ENCODE measurements at places on chromosomes 13 and 19.

DNA sequence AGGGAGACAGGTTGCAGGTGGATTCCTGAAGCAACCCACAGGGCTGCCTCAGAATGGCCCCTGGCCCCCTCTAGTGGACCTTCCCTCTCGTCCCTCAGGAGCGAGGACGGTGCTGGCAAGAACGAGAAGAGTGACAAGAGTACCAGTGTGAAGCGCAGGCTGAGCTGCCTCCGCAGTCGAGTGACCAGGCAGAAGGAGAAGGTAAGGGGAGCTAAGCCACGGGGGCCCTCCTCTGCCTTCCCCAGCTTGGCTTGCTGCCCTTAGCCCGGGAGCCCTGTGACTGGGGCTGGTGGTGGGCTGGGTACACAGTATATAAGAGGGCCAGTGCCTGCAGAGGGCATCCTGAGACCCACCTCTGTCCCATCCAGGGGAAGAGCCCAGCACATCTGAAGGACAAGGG, 34.0 kb downstream of the ARHGEF18 start:
- no peak for DNase-seq

DNA sequence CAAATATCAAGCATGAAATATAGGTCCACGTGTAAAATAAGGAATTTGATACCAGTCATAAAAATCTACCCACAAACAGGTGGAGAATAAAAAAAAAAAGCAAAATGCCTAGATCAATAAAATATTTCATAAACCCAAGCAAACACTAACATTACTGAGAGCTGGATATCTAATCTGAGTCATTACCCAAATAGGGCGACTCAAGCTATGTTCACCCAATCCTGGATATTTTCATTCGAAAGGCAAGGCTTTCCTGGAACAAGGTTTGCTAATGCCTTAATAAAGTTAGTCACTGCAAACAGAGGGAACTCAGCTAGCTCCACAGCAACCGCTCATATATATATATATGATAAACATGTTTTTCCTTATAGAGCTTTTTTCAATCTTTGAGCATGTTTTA, 33.5 kb upstream of the TM9SF2 start:
- DNase-seq = no peak

- no peak for DNase-seq
Measured at GRCh38 chr19:29211562-29212355, 1.2 kb downstream of the UQCRFS1 start.

GRCh38 chr13:52760077-52760476, 20.5 kb upstream of the CNMD start:
- DNase-seq = no peak

- DNase-seq = no peak
Measured at GRCh38 chr13:26658448-26659385, 101.2 kb downstream of the WASF3 start.

DNA sequence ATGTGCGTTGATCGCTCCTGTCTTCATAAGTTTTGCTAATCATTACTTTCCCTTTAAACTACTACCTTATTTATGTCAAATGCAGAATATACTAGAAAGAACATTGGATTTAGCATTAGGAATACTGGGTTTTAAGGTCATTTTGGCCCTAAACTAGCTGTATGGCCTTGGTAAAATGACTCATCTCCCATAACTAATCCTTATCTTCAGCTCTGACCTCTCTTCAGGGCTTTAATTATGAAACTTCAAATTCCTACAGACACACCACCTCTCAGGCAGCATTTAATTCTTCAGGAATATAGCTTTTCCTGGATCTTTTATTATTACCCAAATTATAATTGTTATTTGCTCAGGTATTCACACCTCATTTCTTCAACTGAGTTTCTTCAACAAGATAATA, 121.2 kb downstream of the STARD13 start:
- no peak for DNase-seq

DNA sequence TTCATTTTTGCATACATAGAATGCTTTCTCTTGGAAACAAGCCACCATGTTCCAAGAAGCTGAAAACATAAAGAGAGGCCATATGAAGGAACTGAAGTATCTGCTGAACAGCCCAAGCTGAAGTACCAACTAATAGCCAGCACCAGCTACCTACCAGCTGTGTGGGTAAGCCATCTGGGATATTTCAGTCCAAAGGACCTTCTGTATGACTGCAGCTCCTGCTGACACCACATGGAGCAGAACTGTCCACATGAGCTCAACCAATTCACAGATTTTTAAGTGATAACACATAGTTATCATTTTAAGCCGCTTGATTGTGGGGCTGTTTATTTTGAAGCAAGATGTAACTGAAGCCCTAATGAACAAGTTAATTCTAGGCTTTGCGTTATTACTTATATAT, 621.1 kb upstream of the KLHL1 start:
- DNase-seq = no peak

DNA sequence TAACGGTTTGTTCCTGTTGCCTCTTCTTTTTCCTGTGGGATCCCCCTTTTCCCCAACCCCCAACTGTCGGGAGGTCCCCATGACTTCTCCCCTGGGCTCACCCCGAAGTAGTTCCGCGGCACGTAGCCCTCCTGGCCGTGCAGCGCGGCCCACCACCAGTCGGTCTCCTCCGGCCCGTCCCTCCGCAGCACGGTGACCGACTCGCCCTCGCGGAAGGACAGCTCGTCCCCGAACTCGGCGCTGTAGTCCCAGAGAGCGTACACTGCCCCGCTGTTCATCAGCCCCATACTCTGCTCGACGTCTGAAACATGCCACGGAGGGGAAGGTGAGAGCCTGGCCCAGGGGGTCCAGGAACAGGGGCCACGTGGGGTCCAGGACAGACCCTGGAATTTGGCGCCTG, 12.1 kb upstream of the ERCC2 start:
- DNase-seq = no peak

- DNase-seq = no peak
Measured at GRCh38 chr13:32016119-32016518, 15.5 kb upstream of the FRY start.

Data from NCI-H1694 treated with DMSO at 0.1 percent for 48 hours (cell line).